Activated CD4-positive, CD25-positive, alpha-beta regulatory T cell (primary cell): ENCODE measurements at places on chromosomes 1 and 21.

DNA sequence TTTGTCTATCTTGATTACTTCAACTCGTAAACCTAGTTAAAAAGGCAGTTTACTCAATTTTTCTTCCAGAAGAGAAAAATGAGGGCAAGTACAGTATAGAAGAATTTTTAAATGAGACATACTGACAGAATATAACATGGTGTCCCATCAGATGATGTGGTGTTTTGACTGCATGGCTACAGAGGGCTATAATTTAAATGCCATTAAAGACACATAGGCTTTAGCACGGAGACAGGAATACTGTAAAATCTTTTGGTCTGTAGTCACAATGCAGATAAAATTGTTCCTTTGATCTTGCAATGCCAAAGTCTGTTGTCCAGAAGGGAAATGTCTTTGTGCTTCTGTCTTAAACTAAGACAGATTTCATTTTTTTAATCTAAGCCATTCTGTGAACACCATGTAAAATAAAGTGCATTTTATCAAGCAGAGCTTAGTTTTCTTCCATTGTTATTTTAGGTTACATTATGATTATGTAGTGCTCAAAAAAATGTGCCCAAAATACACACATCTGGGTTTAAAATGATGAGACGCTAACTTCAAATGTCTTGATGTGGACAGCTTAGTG, 249.6 kb downstream of the PTPRC start:
- no peak for DNase-seq

DNA sequence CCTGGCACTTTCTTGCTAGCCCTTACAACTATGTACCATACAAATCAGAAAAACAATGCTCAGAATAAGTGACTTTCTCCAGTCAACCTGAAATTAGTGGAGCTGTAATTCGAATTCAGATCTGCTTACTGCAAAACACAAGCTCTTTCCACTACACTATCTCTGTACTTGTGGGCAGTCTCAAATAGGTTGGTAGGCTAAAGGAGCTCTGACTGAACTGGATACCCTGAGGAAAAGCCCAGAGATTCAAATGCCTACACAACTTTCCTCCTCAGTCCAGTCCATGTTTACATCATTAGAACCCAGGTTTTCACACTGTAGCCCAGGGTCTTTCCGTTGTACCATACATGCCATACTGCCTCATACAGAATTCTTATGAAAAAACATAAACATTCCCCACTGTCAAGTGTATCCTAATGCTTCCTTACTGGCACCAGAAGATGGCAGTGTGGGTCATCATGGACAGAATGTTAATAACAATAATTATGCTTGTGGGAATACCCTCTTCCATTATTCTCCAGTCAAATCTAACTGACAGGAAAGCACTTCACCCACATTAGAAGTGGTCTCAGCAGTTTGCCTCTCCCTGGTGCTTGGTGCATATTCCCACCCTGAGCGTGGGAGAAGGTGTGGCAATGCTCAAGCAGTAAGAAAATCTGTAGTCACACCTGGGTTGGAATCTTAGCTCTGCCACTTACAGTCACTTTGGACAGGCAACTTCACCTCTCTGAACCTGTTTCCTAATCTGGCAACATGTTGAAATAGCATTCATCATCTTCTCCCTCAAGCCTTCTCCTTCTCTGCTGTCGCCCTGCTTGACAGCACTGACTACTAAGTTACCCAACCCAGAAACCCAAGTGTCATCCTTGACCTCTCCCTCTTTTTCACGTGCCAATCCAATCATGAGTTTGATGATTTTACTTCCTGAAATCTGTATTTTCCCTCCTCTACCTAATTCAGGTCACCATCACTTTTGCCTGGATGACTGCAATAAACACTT, 14.4 kb upstream of the ZFYVE9 start:
- DNase-seq, result no peak

- DNase-seq, result no peak
Observed at GRCh38 chr1:245256528-245256927, 101.7 kb downstream of the KIF26B start.

- DNase-seq, result no peak
Observed at GRCh38 chr1:24679725-24680124, 36.6 kb downstream of the SRRM1 start.

DNA sequence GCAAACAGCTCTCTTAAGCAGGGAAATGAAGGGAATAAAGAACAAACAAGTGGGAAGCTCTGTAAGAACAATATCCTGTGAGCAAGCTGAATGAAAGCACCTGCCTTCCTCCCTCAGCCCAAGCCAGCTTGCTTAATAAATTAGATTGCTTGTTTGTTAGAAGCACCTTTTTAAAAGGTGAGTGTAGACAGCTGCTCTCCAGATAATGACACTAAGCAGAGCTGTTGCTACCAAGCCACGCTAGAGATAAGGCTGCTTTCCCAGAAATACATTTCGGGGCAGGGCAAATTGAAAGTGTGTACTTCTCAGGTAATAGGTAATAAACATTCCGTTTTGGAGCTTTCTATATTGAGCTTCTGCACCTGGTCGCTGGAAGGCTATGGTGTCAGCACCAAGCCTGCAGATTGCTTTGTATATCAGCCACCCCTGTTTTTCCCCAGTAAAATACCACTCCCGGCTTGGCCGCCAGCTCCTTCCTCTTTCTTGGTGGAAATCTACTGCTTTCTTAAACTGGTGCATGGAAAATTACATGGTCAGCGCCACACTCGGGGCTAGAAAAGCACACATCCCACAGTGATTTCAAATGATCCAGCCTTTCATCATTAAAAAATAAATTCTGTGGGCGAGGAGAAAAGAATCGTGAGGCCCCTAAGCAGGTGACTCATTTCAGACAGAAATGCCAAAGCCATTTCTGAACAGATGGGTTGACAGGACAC, 151.3 kb downstream of the ETS2 start:
- no peak for DNase-seq

GRCh38 chr21:32410291-32410690, 2.2 kb upstream of the EVA1C start:
- no peak for DNase-seq

DNA sequence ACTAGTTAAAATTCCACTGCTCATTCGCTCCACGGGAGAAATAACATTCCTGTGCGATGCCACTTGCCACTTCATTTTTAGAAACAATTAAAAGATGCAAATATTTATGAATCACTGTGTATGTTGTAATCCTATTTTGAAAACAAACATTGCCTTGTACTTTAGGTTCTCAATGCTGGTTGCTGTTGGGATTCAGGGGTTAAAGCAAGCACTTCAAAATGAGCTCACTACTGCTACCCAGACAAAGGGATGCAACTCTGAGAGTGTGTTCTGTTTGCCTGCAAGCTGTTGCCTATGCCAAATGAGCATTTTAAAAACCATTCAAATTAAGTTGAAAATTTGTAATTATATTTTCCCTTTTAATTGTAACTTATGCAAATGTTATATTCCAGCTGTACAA, 87.5 kb downstream of the RWDD3 start:
- DNase-seq, result no peak

DNA sequence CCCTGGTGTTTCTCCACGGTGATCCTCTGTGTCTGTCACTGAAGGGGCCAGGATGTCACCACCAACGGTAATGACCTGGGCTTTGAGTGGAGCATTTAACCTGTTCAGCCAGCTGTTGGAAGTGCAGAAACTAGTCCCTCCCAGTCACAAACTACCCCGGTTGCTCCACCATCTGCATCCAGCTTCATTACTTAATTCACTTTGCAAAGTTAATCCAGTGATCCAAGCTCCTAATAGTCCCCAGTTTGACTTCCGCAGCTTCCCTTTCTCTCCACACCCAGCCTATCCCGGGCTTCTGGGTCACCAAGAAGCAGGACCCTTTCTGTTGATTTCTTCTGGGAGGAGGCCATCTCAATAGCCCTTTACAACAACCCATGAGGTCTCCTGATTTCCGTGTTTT, 63.5 kb downstream of the MDM4 start:
- no peak for DNase-seq

DNA sequence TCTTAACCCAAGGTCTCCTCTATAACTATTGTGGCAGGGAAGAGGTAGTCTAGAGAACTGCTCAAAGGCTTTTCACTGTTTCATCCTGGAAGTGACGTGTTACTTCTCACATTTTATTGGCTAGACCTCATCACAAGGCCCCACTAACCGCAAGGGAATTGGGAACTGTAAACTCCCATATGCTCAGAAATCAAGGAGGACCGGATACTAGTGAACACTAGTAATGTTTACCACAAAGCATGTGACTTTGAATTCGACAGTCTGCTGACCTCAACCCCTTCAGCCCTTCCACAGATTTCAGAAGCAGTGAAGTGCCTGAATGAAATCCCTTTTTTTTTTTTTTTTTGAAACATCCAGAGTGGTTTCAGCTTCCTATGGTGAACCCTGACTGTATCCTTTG, 3.4 kb upstream of the EEIG2 start:
- no peak for DNase-seq

- no peak for DNase-seq
Observed at GRCh38 chr1:70156529-70157120, 48.8 kb downstream of the LRRC40 start.

DNA sequence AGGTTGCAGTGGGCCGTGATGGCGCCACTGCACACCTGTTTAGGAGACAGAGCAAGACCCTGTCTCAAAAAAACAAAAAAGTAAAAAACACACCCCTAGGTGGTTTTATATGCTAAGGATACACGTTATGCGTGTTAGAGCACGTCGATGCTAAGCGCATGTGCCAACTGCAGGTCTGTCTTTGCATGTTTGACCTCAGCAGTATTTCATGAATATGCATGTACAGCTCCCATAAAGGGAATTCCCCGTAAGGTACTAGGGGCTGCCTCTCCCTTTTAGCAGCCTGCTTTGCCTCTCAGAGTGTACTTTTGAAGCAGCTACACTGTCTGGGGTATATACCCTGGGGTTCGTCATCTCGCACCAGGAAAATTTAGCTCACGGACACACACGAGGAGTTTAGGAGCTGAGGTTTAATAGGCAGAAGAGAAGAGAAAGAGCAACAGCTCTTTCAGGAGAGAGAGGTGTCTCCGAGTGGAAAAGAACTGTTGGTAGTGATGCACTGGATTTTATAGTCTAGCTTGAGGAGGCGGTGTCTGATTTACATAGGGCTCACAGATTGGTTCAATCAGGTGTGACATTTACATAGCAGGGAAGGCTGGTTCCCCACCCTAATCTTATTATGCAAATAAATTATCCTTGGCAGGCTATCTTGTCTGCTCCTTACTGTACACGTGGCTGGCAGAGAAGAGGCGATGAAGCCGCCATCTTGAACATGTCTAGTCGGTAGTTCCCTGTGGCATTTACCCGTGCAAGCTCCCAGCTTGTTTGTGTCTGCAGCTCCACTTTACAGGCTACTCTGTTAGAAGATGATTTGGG, 4.2 kb upstream of the OTUD3 start:
- no peak for DNase-seq

- no peak for DNase-seq
Observed at GRCh38 chr1:24139222-24139489, 3.8 kb downstream of the IL22RA1 start.

DNA sequence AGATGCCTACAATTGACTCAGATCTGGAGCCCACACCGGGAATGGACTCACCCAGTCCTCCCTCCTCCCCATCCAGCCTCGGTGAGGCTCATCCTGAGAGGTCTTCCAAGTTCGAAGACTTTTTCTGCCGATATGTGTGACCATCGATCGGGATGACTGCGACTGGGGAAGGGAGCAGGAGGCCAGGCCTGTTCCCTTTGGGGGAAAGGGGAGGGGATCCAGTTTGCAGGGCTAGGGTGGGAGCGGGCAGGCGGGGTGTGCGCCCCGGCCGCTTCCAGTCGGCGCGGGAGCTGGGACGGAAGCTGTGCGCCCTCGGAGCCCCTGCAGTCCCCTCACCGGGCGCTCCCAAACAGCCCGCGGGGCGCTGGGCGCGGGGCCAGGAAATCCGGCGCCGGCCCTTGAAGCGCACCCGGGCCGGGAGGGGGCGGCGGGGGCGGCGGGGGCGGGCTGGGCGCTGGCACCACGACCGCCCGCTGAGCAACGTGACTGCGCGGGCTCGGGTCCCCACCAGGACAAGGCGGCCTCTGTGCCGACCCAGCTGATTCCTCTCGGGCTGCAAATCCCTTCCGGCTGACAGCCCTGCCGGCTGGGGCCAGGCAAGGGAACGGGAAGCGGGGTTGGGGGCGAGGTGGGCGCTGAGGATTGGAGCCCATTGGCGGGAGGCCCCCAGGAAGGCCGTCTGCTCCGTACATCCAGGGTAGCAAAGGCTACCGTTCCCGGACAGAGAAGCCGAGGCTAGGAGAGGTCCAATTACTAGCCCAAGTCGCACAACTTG, 103.9 kb downstream of the EBNA1BP2 start:
- DNase-seq, result no peak

DNA sequence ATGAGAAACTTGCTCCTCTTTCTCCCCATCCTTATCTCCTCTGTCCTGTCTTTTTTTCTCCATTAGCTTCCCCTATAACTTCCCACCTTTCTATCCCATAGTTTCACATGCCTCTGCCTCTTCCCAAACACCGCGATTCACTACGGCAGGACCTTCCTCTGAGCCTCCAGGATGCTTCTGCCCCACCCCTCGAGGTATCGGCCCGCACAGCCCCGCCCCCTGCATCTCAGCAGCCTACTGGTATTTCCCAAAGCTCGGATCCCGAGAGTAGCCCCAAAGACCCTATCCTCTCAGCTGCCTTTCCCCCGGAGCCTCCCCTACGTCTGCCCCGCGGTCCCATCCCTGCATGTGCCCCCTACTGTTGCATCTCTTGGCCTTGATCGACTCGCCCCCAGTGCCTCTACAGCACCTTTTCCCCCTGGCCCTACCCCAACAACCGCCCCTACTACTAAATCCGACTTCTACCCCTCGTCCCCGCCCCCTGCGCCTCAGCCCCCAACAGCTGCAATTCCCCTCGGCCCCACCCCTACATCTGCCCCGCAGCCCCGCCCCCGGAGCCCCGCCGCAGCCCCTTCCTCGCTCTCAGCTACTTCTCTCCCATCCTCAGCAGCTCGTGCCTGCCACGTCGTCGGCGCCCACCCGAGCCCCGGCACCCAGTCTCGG, 512 bp downstream of the PIAS3 start:
- peak; percentile 65 for DNase-seq
